Stimulated activated naive CD4-positive, alpha-beta T cell (primary cell): ENCODE measurements at places on chromosomes 13 and 19.

GRCh38 chr19:35712567-35713505 lies 5.0 kb upstream of the KMT2B start:
- no peak for DNase-seq

GRCh38 chr19:14494411-14494810 lies 1.5 kb downstream of the GIPC1 start:
- DNase-seq = no peak

GRCh38 chr19:10316229-10317044 lies 622 bp upstream of the FDX2 start:
- no peak for DNase-seq

DNA sequence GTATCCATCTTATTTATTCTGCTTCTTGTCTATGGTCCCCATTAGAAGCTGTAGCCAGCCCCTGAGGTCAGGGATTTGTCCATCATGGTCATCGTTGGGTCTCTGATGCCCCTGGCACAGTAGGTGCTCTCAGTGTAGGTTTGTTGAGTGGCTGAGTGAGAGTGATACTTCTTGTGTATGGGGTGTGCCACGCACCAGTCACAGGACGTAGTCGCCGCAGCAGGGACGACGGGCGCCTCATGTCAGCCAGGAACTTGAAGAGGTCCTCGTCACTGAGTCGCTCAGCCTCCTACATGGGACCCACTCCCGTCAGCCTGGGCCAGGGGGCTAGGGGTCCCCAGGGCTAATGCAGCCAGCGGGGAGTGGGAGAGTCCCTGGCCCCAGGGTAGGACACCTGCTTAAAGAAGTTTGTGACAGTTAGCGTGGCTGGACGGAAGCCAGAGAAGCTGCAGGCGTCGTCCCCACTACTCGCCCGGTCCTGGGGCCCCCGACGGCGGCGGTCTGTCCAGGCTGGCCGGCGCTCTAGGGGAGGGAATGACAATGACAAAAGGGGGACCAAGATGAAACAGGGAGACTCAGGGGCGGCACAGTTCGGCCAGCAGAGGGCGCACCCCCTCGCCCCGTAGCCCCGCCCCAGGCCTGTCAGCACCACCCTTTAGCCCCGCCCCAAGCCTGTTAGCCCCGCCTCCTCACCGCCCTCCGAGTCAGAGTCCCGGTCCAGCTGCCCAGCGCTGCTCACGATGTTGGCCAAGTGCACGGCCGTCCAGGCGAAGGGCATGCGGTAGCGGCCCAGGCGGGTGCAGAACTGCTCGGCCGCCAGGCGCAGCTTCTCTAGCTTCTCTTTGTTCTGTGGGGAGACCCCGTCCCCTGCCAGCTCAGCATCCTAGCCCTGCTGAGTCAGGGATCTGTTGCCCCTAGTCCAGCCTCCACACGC lies 3.7 kb downstream of the ANGPTL8 start:
- DNase-seq = peak; percentile 80

DNA sequence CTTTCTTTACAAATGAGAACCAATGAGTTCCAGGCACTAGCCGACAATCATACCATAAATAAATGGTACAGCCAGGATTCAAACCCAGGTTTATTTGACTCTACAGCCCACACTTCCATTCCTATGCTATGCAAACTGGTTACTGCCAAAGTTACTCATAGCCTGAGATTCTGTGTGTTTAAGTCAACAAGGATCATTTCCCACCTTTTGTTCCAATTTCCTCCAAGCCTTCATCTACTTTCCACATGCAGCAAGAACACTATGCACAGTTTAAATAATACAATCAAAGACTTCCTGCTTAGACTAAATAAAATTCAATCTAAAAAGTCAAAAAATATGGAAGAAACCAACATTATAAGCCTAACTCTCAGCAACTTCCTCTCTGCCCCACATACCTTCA lies 59.2 kb upstream of the KLF12 start:
- no peak for DNase-seq

DNA sequence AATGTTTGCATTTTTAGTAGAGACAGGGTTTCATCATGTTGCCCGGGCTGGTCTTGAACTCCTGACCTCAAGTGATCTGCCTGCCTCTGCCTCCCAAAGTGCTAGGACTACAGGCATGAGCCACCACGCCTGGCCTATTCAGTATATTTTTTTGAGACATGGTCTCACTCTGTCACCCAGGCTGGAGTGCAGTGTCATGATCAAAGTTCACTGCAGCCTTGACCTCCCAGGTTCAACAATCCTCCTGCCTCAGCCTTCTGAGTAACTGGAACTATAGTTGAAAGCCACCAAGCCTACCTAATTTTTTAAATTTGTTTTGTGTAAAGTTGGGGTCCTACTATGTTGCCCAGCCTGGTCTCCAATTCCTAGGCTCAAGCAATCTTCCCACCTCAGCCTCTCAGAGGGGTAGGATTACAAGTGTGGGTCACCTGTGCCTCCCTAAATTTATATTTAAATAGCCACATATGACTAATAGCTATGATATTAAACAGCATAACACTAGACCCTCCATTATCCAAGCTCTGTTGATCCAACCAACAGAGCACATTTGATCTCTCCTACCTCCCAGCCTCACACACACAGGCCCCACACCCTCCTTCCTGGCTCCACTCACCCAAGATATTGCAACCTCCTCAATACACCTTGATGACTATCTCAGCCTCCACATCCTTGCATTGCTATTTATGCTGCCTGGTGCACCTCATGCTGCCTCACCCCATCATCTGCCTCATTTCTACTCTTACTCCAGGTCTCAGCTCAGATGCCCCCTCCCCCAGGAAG lies 2.1 kb upstream of the CEACAM19 start:
- DNase-seq = no peak

DNA sequence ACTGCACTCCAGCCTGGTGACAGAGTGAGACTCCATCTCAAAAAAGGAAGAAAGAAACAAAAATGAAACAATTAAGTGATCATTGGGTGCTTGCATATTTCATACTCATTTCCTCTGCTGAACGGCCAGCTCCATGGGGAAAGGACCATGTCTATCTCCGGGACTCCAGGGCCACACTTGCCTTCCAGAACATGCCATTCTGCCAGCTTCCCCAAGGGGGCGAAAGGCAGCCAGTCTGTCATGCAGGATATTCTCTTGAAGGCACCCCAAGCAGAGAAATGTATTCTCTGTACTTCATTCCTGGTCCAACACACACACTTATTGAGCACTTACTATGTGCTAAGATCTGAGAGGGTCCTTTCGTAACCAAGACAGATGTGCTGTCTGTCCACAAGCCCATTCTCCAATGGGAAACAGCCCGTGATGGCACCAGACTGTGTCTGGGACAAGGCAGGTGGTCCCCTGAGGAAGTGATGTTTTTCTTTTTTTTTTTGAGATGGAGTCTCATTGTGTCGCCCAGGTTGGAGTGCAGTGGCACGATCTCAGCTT lies 10.2 kb upstream of the CARM1 start:
- DNase-seq = no peak

DNA sequence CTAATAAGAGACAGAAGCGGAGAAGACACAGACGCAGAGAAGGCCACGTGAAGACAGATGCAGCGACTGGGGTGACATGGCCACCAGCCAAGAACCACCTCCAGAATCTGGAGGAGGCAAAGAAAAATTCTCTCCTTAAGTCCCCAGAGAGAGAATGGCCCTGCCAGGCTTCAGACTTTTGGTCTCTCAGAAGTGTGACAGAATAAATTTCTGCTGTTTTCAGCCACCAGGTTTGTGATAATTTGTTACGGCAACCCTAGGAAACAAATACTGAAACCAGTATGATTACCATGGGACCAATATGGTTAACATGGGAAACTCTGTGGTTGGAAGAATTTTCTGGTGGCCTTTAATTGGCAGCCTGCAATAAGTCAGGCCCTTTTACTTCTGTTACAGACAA lies 63.9 kb upstream of the DOCK9 start:
- DNase-seq = no peak

DNA sequence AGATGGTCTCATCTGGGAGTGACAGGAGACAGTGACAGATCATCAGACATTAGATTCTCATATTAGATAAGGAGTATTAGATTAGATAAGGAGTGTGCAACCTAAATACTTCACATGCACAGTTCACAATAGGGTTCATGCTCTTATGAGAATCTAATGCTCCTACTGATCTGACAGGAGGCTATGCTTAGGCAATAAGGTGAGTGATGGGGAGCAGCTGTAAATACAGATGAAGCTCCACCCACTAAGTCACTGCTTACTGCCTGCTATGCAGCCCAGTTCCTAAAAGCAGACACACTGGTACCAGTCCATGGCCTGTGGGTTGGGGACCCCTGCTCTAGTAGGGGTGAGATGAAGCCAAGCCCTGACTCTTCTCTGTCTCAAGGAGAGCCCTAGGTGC lies 10.0 kb upstream of the IGFL3 start:
- DNase-seq = no peak

DNA sequence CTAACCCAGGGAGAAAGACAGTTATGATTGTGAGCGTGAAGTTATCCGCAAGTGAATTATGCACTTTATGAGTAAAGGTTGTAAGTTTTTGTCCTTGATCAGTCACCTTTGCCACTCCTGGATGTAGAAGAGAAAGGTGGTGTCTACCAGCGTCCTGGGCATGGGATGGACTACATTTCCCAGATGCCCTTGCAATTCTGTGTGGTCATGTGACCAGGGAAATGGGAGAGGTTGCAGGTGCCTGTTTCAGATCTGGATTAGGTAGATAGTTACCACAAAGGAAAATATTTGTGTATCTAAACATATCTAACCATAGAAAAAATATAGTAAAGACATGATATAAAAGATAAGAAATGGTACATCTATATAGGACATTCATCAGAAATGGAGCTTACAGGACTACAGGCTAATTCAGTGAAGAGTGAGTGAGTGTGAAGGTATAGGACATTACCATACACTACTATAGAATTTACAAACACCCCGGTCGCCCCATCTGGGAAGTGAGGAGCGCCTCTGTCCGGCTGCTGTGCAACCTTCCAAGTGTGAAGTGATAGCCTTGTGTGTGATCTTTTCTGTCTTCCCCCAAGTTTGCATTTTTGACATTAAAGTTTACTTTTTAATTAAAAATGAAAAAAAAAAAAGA lies 51.6 kb upstream of the CACNA1A start:
- DNase-seq = no peak

DNA sequence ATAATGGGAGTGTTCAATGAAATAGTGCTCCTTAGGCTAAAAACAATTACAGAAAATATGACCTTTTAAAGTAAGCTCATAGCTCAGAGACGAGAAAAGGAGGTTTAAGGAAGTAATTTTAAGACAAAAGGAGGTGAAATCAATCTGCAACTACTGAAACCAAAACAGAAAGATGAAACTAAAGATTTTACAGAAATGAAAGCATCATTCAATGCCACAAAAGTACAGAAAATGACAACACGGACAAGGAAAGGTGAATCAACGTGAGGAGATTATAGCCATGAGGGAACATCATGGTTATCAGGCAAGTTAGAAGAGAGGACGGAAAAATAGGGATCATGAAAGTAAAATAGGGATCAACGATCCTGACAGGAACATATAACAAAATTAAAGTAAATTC lies 745.2 kb downstream of the PCDH17 start:
- DNase-seq = no peak

GRCh38 chr13:22690756-22691155 lies 490.0 kb upstream of the SGCG start:
- no peak for DNase-seq

DNA sequence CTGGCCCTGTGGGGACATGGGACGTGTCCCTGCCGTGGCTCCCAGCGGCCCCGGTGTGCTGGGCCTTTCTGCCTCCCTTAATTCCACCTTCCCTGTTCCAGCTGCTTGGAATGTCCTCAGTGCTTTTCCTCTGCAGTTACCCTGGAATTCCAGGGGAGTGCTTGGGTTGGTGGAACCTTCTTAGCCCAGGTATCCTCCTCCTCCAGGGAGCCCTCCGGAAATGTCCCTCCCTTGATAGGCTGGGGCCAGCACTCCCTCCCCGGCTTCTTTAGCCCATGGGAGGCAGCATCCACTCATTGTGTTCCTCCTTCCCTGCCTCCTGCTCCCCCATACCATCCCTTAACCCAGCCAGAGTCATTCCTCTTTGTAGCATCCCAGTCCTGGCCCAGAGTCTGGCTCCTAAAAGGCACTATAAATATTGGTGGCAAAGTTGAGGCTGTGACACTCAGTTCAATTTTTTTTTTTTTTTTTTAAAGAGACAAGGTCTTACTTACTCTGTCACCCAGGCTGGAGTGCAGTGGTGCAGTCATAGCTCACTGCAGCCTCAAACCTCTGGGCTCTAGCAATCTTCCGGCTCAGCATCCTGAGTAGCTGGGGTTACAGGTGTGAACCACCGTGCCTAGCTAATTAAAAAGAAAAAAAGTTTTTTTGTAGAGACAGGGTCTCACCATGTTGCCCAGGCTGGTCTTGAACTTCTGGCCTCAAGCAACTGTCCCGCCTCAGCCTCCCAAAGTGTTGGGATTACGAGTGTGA lies 13.7 kb upstream of the SLC7A10 start:
- no peak for DNase-seq

- no peak for DNase-seq
These were observed 1.9 kb downstream of the ISYNA1 start for GRCh38 chr19:18435842-18436670.

DNA sequence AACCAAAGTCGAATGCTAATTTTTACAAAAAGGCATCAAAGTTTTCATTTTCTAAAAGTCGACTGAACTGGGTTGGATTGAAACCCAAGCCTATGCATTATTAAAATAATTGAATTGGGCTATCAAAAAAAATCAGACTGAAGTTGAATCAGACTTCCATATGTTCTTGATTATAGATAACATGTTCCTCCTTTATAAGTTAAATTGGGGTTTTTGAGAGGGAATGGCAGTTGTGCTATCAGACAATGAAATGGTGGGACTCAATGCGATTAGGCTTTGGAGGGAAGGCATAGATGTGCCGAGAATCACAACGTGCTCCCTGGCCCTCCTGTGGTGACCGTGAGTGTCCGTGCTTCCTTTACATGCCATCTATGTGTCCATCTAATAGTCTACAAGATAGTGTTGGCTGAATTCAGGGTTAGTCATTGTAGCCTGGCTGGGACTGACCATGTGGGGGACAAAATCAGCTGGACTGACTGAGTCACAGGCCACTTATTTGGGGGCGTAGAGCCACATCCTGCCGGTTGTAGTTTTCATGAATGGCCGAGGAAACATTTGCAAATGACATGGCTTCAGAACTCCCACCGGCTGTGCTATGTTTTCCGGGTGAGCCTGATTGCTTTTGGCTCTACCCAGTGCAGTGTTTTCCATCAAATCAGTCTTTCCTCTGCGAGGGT lies 37.1 kb upstream of the OLFM4 start:
- no peak for DNase-seq

DNA sequence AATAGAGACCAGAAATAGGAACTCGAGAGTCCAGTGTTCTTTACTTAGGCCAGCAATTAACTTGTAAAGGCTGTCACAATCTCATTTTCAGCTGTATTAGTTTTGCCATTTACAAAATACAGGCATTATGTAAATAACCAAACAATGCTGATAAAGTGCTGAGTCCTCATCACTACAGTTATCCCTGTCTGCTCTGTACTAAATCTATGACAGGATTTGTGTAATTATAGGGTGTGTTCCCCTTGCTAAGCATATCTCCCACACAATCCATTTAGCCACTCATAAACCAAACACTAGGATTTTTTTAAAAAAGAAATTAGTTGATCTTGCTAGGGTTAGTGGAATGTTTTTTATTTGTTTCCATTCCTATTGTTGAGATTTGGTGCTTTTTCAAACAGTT lies 23.2 kb downstream of the PDX1 start:
- no peak for DNase-seq

GRCh38 chr13:41709511-41709910 lies 251.4 kb downstream of the VWA8 start:
- no peak for DNase-seq
